ENCODE measurements at places on chromosomes 3 and 15.

GRCh38 chr3:63662500-63662899, 10.0 kb downstream of the SNTN start:
- no peak for DNase-seq

DNA sequence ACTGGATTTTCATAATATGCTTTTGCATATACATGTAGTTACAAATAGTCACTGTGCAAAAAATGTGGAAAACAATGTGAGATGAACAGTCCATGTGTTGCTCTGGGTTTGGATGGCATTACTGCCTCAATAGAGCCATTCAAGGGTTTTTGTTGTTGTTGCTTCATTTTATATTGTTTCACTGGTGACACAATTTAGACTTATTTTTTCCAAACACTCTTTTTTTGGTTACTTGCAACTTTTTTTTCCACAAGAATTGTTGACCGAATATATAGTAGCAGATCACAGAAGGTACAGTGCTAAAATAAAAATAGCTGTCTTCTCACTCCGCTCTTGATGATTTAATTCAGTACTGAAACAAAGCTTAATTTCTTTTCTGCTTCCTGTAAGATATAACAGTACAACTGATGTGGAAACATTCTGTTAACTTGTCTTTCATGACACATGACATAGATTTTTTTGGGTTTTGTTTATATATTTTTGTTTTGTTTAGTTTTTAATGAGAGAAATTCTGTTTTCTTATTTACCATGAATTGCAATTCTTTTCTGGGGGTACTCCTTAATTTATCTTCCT, 618.6 kb downstream of the NAALADL2 start:
- no peak for DNase-seq

DNA sequence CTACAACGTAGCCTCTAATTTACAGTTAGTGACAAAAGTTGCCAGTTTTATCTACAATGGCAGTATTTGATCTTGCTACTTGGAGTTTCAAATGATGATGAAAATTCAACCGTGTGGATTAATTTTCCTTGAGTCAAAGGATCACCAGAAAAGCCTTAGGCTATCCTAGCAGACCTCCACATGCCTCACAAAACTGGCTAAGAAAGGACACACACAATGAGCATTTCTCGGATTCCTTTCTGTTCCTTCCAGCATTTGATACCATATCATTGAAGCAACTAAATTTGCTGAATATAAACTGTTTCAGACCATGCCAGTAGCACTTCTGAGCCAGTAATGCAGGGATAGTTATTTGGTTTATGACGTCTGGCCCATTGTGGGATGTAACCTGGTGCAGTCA, 587.4 kb upstream of the MDFIC2 start:
- no peak for DNase-seq

DNA sequence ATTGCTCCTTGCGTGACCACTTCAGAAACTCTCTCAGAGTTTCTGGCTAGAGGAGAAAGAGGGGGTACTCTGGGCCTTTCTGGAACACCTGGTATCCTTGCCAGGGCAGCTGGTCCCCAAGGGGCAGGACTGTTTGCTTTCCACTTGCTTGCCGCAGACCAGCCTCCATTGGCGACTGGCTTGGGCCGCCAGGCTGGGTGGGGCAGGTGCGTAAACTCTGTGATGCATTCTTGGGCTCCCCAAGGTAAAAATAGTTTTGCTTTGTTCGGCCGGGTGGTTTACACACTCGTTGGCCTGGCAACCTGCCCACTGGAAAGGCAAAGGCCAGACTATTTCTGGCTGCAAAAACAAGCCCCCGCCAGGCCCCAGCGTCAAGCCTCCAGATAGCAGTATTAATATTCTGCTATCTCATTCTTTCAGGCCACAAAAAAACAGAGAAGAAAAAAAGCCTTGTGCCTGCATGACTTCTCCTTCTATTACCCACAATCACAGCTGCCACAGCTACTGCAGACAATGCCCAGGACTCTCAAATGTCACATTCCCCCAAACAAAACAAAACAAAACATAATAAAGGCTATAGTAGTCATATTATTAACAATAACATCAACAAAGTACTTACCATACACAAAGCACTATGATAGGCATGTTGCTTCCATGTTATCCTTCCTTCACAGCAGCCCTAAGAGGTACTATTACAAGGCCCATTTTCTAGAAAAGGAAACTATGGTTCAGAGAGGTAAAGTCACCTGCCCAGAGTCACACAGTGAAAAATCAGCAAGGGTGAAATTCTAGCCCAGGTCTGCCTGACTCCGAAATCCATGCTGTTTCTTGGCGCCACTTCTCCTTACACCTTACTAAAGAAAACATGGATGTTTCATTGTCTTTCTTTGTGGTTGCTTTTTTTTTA, 14.0 kb upstream of the SSUH2 start:
- peak; percentile 34 for DNase-seq

DNA sequence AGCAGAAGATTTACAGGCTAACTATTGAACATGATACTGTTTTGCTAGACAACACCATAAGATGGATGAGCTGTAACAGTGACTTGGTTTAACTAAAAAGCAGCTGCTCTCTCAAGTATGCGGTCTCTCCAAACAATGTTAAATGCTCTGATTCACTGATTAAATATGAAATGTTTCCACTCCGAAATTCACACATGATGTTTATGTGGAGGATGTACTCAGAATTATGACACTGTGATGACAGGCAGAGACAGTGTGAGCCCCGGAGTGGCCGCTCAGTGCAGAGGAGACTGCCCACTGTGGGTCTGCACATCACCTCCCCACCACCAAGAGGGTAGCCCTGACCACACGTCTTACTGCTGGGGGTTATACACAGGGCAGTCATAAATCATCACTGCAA, 83.9 kb upstream of the MEX3B start:
- DNase-seq, result no peak

DNA sequence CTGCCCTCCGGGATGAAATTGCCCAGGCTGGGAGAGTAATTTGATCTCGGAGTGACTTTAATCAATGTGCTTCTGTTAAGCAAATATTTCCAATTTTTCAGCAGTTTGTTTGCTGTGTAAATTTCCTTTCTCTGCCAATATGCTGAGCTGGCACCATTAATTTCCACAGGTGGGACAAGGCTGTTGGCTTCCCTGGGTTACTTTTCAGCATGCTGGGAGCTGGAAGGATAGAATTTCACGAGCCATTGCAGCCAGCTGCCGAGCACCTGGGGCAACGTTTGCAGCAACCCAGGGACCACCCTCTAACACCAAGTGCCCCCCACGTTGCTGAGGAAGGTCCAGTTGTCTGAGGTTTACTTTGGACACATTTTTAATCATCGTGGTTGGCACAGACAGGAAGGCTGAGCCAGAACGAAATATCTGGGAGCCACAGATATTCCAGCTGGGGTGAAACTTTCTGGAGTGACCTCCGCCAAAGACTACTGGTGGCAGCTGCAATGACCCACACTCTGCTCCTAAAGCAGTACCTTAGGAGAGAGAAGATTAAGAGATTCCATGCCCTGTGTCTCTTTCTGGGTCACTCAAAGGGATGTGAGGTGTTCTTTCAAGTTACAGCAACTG, 293.3 kb upstream of the RGMA start:
- no peak for DNase-seq

GRCh38 chr15:55106155-55106554, 90.6 kb downstream of the RSL24D1 start:
- DNase-seq, result no peak

GRCh38 chr3:53402326-53402725, 55.0 kb upstream of the DCP1A start:
- no peak for DNase-seq

DNA sequence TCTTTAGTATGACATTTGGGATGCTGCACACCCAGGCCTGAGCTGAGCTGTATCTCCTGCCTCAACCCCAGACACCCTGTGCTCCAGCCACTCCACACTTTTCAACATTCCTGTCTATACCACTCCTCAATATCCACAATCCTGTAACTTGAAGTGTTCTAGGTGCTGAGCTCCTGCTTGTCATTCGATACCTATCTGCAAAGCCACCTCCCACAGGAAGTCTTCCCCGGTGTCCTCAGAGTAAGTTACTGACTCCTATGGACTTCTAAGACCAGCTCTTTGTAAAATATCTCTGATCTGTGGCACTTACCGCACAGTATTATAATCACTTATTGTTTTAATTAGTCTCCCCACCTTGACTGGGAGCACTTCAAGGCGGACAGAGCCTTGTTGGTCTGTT, 1.2 kb upstream of the CAV3 start:
- DNase-seq, result no peak

- no peak for DNase-seq
Measured at GRCh38 chr3:170205302-170205701, 16.9 kb upstream of the PRKCI start.

DNA sequence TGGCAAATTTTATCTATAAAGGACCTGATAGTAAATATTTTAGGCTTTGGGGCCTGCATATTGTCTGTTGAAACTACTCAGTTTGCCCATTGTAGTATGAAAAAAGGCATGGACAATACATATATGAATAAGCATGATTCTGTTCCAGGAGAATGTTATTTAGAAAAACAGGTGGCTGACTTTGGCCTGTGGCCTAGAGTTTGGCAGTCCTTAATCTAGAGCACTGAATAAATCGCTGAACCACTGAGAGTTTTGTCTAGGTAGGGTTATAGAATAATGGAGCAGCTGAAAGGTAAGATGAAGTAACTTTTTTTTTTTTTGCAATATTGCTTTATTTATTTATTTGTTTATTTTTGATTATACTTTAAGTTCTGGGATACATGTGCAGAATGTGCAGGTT, 75.0 kb downstream of the LRRC49 start:
- no peak for DNase-seq

DNA sequence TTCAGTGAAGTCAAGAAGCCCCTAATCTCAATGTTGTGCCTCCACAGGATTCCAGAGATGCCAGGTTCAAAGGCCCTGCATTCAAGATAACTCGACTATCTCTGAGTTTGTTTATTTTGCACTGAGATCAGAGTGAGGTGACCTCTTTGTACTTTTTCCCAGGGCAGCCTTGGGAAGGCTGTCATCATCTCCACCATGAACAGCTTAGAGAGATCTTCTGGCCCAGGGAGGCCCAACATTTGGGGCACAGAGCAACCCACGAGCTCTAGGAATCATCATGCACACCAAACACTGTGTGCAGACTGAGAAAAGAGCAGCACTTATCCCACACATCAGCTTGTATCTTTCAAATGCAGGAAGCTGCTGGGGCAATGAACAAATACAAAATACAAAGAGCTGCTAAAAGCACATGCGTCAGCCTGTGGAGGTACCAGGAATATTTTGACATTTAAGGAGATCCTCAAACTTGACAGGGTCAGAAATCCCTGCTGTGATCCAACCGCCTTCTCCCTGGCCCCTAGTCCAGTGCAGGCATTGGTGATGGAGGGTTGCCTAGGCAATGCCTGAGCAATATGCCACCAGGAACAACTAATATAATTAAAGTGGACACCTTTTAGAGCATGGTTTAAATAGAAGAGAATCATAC, 33.6 kb downstream of the TRIM42 start:
- no peak for DNase-seq

DNA sequence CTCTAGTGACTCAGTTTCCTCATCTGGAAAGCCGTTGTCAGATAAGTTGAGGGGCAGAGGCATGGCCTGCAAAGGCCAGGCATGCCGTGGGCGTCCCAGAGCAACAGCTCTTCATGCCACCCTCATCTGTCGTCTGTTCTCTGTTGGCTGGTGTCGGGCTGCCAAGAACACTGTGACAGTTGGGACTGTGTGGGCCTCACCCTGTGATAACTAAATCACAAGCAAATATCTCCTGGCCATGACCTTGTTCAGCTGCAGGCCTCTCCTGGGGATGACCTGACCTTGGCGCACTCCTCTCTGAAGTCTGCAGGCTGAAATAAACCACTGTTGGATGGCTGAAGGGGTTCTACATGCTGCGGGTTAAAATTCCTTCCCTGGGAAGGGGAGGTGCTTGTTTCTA, 145.9 kb downstream of the SHQ1 start:
- no peak for DNase-seq

GRCh38 chr3:177061369-177061768, 135.9 kb downstream of the TBL1XR1 start:
- DNase-seq, result no peak

DNA sequence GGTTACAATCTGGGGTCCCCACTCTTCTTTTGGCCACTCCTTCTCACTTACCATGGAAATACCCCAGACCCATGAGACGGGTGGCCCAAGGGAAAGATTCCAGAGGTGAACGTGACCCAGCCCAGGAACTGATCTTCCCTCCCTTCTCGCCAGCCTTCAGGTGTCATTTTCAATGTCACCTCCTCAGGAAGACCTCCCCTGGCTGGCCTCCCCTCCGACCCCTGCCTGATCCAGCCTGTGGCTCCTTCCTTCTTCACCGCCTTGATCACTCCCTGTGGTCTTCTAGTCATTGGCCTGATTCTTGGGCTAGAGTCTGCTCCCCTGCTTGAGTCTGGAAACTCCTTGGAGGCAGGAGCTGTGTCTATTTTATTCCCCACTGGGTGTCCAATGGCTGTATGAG, 146.1 kb downstream of the SMAD6 start:
- no peak for DNase-seq

- no peak for DNase-seq
Measured at GRCh38 chr3:159233734-159234133, 431.9 kb downstream of the MFSD1 start.

- peak; percentile 37 for DNase-seq
Measured at GRCh38 chr3:139935866-139936817, 1.2 kb downstream of the CLSTN2 start.
